ENCODE measurements at places on chromosomes 1 and 21. TPM values are rescaled to one million over a fixed set of nuclear protein-coding genes. Genes with fewer than 3 reads are reported as not detected.
A peak's percentile ranks its signal among the peaks of the same experiment; 100 is the strongest.

DNA sequence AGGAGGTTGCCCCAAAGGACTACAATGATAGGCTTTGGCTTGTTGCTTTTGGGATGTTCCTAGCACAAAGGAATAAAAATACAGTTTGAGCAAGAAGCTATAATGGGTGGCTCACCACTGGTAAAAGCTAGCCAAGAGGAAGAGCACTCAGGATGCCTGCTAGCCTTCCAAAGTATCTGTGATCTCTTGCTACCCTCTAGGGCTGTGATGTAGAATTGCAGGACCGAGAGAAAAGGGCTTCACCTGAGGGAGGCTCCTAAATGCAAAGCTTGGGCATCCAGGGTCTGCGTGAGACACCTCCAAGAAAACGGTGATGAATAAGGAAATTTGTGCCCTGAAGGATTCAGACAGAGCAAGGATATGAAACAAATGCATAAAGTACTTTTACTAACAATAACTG, 17.7 kb downstream of the IVL start:
- ATAC-seq, result peak; percentile 85

- ATAC-seq, result no peak
Observed at GRCh38 chr1:87720561-87720960, 391.9 kb downstream of the LMO4 start.

DNA sequence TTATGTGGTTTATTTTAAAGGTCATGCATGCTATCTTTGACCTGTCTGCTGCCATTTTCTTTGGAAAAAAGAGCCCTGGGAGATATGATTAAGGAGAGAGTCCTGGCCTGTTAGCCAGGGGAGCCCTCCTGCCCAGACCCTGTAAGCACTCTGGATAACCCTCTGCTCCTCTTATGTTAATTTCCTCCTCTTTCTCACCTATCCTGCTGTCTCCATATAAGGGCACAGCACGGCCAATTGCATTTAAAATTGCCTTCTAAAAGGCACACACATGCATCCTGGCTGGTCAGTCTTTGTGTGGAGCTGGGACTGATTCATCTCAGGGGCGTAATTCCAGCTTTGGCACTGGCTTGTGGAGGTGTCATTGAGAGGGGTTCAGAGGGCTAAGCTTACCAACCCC, 158.9 kb downstream of the ST6GALNAC5 start:
- no peak for ATAC-seq

DNA sequence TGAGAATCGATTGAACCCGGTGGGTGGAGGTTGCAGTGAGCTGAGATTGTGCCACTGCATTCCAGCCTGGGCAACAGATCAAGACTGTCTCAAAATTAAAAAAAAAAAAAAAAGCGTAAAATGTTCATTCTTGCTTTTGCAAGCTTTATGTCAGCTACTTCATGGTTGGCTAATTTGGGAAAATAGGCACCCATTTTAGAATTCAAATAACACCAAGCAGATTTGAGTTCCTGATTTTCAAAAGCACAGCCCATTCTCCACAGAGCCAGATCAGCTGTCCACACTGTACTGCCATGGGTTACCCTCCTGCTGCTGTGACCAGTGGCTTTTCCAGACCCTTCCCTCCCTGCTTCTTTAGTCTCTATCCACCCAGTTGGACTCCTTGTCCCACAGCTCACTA, 4.4 kb downstream of the THEM5 start:
- no peak for ATAC-seq

- no peak for ATAC-seq
Observed at GRCh38 chr1:9655836-9656235, 4.3 kb downstream of the PIK3CD start.

DNA sequence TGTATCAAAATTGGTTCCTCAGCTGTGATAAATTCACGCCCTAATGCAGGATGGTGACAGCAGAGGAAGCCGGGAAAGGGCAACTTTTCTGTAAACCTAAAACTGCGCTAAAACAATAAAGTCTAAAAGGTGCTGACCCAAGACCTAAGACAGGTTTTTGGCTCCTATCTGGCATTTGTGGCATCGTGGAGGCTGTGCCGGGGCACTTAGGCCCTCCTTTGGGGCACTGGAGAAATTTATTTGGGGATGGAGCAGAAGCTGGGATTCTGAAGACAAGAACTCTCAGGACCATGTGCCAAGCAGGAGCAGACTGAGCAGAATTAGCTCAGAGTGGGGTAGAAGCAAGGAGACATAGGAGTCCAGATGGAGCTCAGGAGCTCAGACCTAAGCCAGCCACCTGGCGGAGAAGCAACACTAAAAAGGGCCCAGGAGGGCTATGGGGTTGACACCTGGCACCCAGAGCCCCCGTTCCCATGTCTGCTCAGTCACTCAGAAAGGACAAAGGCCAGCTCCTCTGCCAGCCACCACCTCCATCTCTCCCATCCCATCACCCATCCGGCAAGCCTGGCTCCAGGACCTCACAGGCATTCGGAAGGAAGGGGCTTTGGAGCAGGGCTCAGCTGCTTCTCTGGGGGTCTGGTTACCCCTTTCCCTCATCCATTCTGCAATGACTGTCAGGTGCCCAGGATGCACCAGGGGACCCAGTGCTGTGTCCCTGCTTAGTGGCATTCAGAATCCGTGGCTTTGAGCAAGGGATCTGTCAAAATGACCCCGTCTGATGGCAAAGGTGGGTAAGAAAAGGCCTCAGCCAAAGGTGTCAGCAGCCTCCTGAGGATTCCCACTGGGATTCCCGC, 347.7 kb downstream of the NPHP4 start:
- ATAC-seq, result no peak

- ATAC-seq, result no peak
Observed at GRCh38 chr1:48027533-48027835, 30.3 kb upstream of the TRABD2B start.

DNA sequence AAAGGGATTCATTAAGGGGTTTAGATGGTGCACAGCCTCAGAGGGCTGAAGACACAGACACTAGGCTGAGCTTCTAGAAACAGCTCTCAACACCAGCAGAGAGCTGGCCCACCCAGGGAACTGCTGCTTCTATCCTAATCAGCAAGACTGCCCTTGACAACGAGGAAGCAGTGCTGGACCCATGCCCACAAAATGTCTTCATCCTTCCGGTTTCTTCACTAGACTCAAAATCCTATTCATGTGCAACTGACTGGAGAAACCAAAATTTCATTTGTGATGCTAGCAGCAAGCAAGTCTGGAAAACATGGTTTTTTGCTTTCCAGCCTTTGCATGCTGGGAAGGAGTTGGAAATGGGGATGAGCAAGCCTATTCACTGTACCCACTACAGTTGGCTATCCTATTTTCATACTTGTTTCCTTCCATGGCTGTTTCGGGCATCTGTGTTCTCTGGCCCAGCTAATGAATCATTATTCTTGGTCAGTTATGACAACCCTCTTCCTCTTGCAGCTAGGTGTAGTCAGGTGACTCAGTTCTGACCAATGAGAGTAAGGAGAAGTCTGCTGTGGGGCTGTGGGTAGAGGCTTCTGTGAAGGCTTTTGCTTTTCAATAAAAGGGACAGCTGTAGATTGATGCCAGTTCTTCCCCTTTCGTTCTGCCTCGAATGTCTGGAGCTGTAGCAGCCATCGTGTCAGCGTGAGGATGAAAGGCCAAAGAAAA, 14.6 kb upstream of the TMEM61 start:
- ATAC-seq, result peak; percentile 74

DNA sequence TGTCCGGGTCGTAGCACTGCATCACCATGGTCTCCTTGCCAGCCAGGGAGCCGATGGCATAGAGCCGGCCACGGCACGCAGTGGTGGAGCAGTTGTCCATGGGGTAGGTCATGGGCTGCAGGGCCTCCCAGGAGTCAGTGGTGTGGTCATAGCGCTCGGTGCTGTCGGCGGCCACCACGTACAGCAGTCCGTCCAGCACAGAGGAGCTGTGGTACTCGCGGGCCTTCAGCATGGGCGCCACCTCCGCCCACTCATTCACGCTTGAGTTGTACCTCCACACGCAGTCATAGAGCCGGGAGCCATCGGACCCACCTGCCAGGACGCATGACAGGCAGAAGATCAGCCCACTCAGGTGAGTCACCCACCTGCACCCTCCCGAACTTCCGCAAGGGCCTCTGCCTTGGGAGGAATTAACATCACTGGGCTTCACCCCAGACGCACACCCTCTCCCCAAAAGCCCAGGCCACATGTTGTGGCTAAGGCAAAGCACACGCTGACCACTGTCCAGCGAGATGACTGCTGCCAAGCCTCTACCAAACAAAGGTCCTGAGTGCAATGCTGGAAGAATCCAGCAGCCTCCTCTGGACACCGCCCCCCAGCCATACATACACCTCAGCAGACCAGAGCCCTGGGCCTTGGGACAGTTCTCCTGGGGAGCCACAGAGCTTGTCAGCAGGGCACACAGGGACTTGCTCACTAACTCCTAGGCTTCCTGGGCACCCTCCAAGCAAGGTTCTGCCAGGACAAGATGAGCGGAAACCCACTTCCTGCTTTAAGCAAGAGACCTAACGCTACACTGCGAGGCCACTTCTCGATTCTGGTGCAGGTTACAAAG, 3.3 kb downstream of the KLHL21 start:
- ATAC-seq, result peak; percentile 44

GRCh38 chr1:221439008-221439746, 302.7 kb downstream of the DUSP10 start:
- peak; percentile 88 for ATAC-seq

DNA sequence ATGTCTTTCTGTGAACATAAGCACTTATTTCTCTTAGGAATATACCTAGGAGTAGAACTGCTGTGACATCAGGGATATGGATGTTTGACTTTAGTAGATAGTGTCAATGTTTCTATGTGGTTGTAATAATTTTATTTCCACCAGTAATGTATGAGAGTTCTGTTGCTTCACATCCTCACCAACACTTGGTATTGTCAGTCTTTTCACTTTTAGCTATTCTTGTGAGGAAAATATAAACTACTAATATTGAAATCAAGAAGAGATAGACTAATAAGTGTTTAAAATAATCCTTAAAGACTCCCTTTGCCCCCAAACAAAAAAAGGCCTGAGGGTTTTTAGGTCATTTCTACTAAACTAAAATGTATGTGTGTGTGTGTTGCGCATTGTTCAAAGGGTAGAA, 2.7 kb upstream of the DMAP1 start:
- no peak for ATAC-seq

DNA sequence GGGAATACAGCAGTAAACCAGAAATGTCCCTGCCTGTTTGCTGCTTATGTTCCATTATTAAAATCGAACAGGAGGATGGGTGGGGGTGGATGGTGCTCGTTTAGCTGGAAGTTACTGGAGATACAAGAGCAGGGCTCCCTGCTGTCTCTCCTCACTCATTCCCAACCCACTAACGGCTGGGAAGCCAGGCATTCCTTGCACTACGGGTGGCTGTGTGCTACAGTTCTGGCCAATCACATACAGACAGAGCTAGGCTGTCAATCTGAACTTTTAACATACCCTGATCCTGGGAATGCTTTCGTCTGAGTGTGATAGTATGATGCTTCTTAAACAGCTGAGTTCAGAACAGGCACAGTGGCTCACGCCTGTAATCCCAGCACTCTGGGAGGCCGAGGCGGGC, 7.0 kb downstream of the SIPA1L2 start:
- ATAC-seq, result no peak

DNA sequence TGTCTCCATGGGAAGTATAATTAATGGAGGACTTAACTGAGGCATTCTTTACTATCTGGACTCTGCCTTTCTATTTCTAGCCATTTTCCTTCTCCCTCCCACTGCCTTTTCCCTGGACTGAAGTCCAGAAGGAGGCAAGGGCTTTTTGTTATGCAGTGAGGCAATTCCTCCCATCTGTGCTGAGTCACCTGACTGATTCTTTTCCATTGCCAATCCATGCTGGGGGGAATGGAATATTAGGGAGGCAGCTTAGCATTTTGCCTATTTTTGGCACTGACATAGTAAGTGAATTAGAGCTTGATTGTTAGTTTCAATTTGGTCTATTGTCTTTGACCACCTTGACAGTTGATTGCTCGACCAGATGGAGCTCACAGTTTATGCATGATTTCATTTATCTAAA, 1000.6 kb upstream of the PRMT6 start:
- no peak for ATAC-seq

GRCh38 chr1:228341814-228342626, 64.6 kb downstream of the TRIM11 start:
- ATAC-seq, result no peak

- ATAC-seq, result no peak
Observed at GRCh38 chr21:15279482-15279881, 214.7 kb upstream of the NRIP1 start.

- no peak for ATAC-seq
Observed at GRCh38 chr1:212743901-212744475, 44.3 kb upstream of the BATF3 start.

GRCh38 chr1:193971595-193971994, 785.2 kb upstream of the B3GALT2 start:
- no peak for ATAC-seq

DNA sequence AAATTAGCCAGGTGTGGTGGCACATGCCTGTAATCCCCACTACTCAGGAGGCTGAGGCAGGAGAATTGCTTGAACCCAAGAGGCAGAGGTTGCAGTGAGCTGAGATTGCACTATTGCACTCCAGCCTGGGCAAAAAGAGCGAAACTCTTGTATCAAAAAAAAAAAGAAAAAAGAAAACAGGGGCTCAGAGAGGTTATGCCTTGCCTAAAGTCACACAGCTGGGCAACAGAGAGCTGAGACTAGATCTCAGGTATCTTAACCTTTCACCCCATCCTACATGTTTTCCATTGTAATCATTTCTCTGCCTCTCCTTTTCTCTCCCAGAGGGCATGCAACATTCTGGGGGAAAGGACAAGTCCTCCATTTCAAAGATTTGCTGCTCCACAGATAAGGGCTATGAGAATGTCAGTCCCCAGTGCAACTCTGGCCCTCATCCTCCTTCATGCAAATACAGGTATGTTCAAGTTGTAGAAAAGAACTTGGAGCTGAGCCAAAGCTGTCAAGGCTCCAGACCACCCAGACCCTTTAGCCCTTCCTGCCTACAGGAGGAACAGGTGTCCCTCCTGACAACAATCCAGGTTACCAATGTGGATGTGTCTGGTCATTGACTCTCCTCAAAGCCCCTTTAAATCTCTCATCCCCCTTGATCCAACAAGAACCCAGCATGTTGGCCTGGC, 6.9 kb downstream of the SLC9A1 start:
- ATAC-seq, result no peak

- ATAC-seq, result peak; percentile 57
Observed at GRCh38 chr1:182833271-182833670, 5.9 kb upstream of the DHX9 start.

IL10 gene
- total RNA-seq, result 0.84 TPM

ASTN1 gene
- total RNA-seq, result not detected

KRTAP19-3 gene
- not detected for total RNA-seq

ACTL8 gene
- total RNA-seq, result 0.20 TPM

KCNQ4 gene
- 0.24 TPM for total RNA-seq

PRAMEF18 gene
- total RNA-seq, result not detected

NTMT2 gene
- total RNA-seq, result not detected
